CD4-positive, alpha-beta T cell treated with Interleukin-2 at 100 ng/mL for 4 hours (primary cell): ENCODE measurements at places on chromosomes 16 and 17.

- peak; percentile 40 for DNase-seq
Observed at GRCh38 chr17:75181608-75182318, 996 bp downstream of the SUMO2 start.

DNA sequence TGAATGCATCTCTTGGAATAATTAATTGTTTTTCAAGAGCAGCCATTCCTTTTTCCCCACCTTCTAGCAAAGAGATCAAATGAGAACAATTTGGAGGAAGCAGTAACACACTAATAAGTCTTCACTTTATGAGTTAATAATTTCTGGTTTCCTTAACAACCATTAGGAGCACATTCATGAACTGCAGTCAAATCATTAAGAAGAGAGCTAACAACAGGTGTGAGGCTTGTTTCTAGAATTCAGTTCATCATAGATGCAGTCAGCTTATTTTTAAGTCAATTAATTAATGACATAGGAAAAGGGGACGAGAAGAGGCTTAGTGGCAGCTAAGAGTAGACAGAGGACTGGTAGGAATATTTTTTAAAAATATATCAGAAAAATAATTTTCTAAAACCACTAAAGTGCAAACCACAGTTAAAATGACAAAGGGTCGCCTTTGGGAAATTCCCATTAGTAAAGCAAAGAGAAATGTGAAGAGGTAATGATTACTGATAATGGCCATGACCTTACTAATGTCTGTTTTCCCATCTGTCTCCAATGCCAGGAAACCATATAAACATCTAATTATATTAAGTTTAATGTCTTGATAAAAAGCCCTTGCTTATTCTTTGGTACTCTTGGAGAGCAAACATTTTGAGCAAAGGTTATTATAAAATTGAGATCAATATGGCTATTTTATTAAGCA is 184.2 kb downstream of the KCNJ2 start:
- DNase-seq: no peak

- DNase-seq: no peak
Observed at GRCh38 chr17:7982173-7982572, 20.2 kb upstream of the GUCY2D start.

GRCh38 chr16:50275098-50275415 is 8.7 kb downstream of the ADCY7 start:
- no peak for DNase-seq

DNA sequence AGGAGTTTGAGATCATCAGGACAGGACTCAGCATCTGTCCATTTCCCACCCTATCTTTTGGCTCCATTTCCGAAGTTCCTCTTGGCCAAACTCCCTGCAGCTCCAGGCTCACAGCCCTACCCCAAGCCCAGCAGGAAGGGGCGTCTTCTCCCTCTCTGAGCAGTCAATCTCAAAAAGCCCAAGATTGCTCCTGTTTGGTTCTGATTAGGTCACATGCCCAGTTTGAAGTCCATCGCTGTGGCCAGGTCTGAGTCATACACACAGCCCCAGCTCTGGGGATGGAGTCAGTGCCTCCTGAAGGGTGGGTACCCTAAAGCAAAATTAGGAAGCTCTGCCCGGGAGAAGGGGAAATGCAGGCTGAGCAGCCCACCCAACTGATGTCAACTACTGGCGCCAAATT is 23.9 kb downstream of the SNX20 start:
- no peak for DNase-seq

DNA sequence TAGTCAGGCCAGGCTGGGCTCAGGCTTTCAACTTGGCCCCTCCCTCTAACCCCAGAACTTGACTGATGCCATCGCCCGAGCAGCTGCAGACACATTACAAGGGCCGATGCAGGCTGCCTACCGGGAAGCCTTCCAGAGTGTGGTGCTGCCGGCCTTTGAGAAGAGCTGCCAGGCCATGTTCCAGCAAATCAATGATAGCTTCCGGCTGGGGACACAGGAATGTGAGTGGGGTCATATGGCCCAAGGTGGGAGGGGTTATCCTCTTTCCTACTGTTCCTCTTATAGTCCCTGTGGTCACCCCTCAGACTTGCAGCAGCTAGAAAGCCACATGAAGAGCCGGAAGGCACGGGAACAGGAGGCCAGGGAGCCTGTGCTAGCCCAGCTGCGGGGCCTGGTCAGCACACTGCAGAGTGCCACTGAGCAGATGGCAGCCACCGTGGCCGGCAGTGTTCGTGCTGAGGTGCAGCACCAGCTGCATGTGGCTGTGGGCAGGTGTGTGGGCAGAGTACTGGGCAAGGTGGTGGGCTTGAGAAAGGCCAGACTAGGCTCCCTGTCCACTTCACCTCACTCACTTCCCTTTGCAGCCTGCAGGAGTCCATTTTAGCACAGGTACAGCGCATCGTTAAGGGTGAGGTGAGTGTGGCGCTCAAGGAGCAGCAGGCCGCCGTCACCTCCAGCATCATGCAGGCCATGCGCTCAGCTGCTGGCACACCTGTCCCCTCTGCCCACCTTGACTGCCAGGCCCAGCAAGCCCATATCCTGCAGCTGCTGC is 2.1 kb upstream of the NRN1L start:
- no peak for DNase-seq

DNA sequence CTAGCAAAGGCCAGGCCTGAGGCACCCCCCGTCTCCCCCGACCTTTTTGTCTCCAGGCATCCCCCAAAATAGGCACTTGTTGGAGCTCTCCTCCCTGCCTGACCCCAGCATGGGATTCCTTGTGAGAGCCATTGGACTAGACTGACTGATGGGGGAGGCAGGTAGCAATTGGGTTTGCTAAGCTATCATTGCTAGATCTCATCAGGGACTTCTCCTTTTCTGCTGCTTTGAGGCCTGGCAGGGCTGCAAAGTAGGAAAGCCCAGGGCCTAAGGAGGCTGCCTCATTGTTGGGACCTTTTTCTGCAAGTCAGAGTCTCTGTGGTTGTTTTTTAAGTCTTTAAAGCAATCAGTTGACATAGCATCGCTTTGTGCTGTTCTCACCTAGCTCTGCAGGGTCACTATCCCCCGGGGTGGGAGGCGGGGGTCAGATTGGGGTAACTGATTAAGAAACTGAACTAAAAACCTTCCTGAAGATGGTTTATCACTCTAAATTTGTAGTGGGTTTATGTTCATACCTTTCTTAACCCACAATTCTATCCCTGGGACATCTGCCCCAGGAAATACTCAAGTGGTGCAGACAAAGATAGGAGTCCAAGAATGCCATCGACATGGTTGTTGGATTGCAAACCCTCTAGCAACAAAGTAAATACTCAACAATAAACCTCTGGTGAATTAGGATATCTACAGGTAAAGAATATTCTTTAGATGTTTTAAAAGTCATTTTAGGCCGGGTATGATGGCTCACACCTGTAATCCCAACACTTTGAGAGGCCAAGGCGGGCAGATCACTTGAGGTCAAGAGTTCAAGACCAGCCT is 28.0 kb downstream of the LLGL2 start:
- no peak for DNase-seq
